ENCODE measurements at places on chromosomes 1 and 21.
A peak's percentile ranks its signal among the peaks of the same experiment; 100 is the strongest.

DNA sequence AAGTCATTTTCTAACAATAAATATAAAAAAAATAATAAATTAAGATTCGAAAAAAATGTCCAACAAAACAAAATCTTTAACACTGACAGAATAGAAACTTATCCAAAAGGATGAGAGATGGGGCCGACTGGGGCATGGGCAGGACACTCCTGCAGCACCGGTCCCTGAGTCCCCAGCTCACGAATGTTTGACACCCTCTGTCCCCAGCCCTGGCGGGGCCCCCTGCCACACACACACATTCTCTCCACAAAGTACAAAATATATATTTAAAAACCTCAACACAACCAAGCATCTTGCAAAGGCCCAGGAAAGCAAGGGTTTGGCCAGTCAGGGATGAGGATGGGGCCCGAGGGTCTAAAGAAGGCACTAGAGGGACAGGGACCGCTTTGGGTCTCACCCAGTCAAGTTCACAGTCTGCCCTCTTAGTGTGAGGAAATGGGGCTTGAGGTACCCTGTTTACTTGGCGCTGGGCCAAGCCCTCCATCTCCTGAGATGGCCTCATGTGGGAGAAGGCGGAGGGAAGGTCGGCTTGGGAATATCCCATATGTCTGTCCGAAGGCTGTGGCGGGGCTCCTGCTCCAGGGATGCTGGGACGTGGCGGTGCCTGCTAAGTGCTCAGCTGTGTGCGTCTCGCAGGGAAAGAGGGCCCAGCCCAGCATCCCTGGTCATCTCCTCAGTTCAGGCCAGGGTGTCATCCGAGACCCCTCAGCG, 31.3 kb downstream of the EPHA2 start:
- DNase-seq = no peak
- H3K4me3 ChIP-seq = peak overlapping the region; percentile 56
- H3K4me1 ChIP-seq = peaks cover 50% of the 10 kb centered on the region
- H3K27me3 ChIP-seq = peaks cover 4% of the 10 kb centered on the region
- H3K36me3 ChIP-seq = peaks cover 38% of the 10 kb centered on the region

GRCh38 chr1:65477414-65478378, 57.2 kb downstream of the LEPR start:
- H3K4me3 ChIP-seq = no peak overlapping the region
- DNase-seq = no peak
- H3K4me1 ChIP-seq = no peaks in the 10 kb centered on the region
- H3K27me3 ChIP-seq = peaks cover 3% of the 10 kb centered on the region
- no peaks in the 10 kb centered on the region for H3K36me3 ChIP-seq

GRCh38 chr1:39877980-39878956, 5.0 kb downstream of the TRIT1 start:
- H3K27ac ChIP-seq = peak overlapping the region; percentile 51
- peaks cover 4% of the 10 kb centered on the region for H3K27me3 ChIP-seq
- DNase-seq = no peak
- H3K4me1 ChIP-seq = peaks cover 69% of the 10 kb centered on the region

DNA sequence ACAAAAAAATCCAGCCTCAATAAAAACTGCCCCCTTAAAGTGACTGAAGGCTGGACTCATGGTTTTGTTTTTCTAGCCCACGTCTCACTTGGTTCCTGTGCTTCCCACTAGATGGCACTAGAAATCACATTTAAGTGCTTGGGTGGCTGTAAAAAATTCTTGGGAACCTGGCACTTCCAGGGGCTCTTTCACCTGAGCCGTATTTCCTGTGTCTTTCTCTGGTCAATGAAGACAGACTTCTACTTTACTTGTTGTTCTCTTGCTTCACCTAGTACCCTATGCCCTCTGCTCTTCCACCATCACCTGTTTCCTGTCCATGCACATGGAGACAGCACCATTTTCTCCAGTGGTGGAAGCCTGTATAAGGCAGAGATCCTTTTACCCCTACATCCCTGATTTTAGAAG, 20.0 kb downstream of the METTL13 start:
- no peak overlapping the region for H3K4me3 ChIP-seq
- H3K27me3 ChIP-seq = no peaks in the 10 kb centered on the region
- peaks cover 20% of the 10 kb centered on the region for H3K4me1 ChIP-seq
- H3K36me3 ChIP-seq = peaks cover 8% of the 10 kb centered on the region

DNA sequence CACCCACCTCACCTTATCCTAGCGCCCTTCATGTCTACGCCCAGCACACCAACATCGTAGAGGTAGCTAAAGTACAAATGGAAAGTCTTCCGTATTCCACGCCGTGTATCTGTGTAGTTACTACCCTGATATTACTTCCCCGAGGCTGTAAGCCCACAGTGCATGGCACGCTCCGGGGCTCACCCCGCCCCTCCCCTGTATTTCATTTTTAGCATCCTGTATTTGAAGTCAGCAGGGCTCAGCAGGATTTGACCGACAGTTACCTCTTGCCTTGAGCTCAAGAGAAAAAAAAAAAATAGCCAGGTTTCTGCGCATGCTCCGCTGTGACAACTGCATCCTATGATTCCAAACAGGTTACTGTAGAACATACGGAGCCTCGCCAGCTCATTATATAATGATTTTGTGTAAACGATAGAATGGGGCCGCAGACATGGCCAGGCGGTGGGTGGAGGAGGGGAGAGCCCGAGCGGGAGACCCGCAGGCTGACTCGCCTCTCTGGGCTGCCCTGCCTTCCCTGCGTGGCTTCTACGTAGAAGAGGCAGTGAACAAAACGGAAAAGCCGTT, 1.3 kb downstream of the ABCG1 start:
- H3K27ac ChIP-seq = no peak overlapping the region
- H3K36me3 ChIP-seq = no peaks in the 10 kb centered on the region
- peak; percentile 40 for DNase-seq
- peaks cover 20% of the 10 kb centered on the region for H3K4me1 ChIP-seq
- H3K4me3 ChIP-seq = peak overlapping the region; percentile 87
- peaks cover 54% of the 10 kb centered on the region for H3K27me3 ChIP-seq

GRCh38 chr1:206935491-206936067, 10.7 kb downstream of the PIGR start:
- no peak overlapping the region for H3K27ac ChIP-seq
- no peaks in the 10 kb centered on the region for H3K36me3 ChIP-seq
- peaks cover 24% of the 10 kb centered on the region for H3K27me3 ChIP-seq
- peak; percentile 49 for DNase-seq
- H3K4me1 ChIP-seq = peaks cover 22% of the 10 kb centered on the region
- H3K4me3 ChIP-seq = no peak overlapping the region

GRCh38 chr1:224619209-224619608, 3.1 kb downstream of the CNIH3 start:
- peaks cover 13% of the 10 kb centered on the region for H3K36me3 ChIP-seq
- H3K27me3 ChIP-seq = peaks cover 88% of the 10 kb centered on the region
- DNase-seq = no peak
- H3K27ac ChIP-seq = no peak overlapping the region

- H3K4me3 ChIP-seq = no peak overlapping the region
- no peak for DNase-seq
- H3K36me3 ChIP-seq = no peaks in the 10 kb centered on the region
- no peaks in the 10 kb centered on the region for H3K4me1 ChIP-seq
Observed at GRCh38 chr1:50155541-50155940, 46.8 kb downstream of the ELAVL4 start.

- peaks cover 38% of the 10 kb centered on the region for H3K27me3 ChIP-seq
- H3K27ac ChIP-seq = no peak overlapping the region
- no peak overlapping the region for H3K4me3 ChIP-seq
- DNase-seq = no peak
- H3K36me3 ChIP-seq = no peaks in the 10 kb centered on the region
Observed at GRCh38 chr1:22741118-22741517, 30.5 kb downstream of the EPHB2 start.

- no peak overlapping the region for H3K4me3 ChIP-seq
- no peak for DNase-seq
- H3K27ac ChIP-seq = no peak overlapping the region
Observed at GRCh38 chr1:204714194-204714860, 28.8 kb upstream of the LRRN2 start.

- H3K36me3 ChIP-seq = no peaks in the 10 kb centered on the region
- DNase-seq = no peak
Observed at GRCh38 chr21:21463456-21463855, 465.2 kb downstream of the NCAM2 start.

GRCh38 chr1:114107474-114108435, 45.9 kb downstream of the SYT6 start:
- H3K4me3 ChIP-seq = no peak overlapping the region
- peaks cover 21% of the 10 kb centered on the region for H3K36me3 ChIP-seq
- H3K4me1 ChIP-seq = peaks cover 77% of the 10 kb centered on the region
- peak overlapping the region; percentile 77 for H3K27ac ChIP-seq
- no peak for DNase-seq

DNA sequence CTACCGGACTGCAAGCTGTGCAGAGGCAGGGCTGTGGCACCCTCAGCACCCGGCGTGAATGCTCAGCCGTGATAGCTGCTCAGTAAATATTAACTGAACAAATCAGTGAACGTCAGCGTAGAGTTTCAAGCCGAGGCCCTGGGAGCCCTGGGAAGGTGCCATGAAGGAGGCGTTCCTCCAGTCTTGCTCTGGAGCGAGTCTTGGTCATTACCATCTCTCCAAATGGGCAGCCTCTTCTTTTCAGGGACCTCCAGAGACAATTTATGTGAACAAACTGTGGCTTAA, 449.2 kb downstream of the CAMTA1 start:
- no peaks in the 10 kb centered on the region for H3K36me3 ChIP-seq
- no peak for DNase-seq
- H3K4me3 ChIP-seq = no peak overlapping the region
- peaks cover 11% of the 10 kb centered on the region for H3K27me3 ChIP-seq
- H3K27ac ChIP-seq = no peak overlapping the region

DNA sequence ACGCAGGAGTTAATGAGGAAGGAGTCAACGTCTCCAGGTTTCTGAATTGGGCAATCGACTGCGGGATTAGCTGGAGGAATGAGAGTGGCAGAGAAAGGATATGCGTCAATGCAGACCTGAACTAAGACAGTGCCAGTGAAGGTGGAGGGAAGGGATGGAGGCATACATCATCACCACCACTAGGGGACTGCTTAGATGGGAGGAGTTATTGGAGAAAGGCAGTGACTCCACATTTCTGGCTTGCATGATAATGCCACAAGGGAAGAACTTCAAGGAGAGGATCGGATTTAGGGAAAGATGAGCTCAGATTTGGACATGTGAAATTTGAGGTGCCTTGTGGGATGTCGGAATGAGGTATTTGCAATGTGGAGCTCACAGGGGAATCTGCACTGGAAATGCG, 17.5 kb downstream of the VASH2 start:
- DNase-seq = no peak
- peaks cover 4% of the 10 kb centered on the region for H3K27me3 ChIP-seq
- peak overlapping the region; percentile 39 for H3K4me3 ChIP-seq
- H3K27ac ChIP-seq = peak overlapping the region; percentile 64
- H3K36me3 ChIP-seq = peaks cover 79% of the 10 kb centered on the region
- H3K4me1 ChIP-seq = peaks cover 84% of the 10 kb centered on the region

GRCh38 chr1:23648576-23648975, 43.0 kb upstream of the RPL11 start:
- peaks cover 17% of the 10 kb centered on the region for H3K27me3 ChIP-seq
- no peak overlapping the region for H3K27ac ChIP-seq
- no peak overlapping the region for H3K4me3 ChIP-seq
- no peak for DNase-seq

GRCh38 chr1:223708001-223708359, 4.4 kb upstream of the CAPN2 start:
- H3K4me3 ChIP-seq = no peak overlapping the region
- H3K36me3 ChIP-seq = no peaks in the 10 kb centered on the region
- H3K27me3 ChIP-seq = peaks cover 19% of the 10 kb centered on the region

- no peak for DNase-seq
- H3K4me1 ChIP-seq = peaks cover 16% of the 10 kb centered on the region
- no peak overlapping the region for H3K27ac ChIP-seq
- no peak overlapping the region for H3K4me3 ChIP-seq
Observed at GRCh38 chr1:43797891-43798290, 90.6 kb downstream of the ST3GAL3 start.

DNA sequence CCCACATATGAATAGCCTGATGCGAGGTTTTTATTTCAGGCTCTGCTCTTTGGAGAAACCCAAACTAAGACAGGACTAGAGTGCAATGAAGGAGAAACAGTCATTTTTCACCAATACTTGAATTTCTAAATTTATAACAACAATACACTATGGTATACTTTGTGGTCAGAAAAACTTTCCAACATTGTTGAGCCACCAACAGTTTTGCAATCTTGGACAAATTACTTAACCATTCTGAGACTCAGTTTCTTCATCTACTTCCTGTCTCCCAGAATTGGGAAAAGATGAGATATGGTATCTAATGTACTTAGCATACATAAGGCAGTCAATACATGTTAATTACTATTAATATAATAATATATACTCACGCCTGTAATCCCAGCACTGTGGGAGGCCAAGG, 519.8 kb upstream of the PLXNA2 start:
- H3K27me3 ChIP-seq = peaks cover 4% of the 10 kb centered on the region
- peaks cover 5% of the 10 kb centered on the region for H3K4me1 ChIP-seq
- H3K4me3 ChIP-seq = no peak overlapping the region
- no peaks in the 10 kb centered on the region for H3K36me3 ChIP-seq
- DNase-seq = no peak

- H3K4me1 ChIP-seq = peaks cover 12% of the 10 kb centered on the region
- H3K36me3 ChIP-seq = no peaks in the 10 kb centered on the region
- H3K27ac ChIP-seq = no peak overlapping the region
Observed at GRCh38 chr1:34825455-34826091, 32.8 kb downstream of the GJA4 start.

DNA sequence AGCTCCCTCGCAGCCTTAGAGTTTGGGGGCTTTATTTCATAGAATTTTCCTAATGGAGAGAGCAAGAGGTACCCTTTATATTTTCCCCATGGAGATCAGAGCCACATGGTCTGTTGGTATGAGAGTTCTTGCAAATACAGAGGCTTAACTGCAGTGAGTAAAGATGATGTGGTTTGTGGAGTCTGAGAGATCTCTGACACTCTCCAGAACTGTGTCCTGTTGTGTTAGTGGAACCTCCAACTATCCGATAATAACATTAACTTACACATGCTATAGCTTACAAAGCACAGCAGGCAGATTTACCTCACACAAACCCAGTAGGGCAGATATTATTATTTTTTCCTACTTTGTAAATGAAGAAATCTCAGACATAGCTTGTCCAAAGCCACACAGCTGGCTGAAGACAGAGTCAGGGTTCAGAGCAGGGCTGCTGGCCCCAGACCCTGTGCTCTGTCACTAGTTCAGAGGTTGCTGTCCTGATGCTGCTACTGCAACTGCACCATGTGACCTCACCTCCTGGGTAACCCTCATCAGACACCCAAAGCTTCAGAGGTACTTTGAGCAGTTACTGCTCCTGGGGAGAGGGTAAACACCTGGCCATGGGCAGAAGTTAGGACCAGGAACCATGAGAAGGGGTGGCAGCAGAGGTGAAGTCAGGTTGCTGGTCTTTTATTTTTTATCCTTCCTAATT, 384.8 kb upstream of the PROX1 start:
- H3K4me3 ChIP-seq = no peak overlapping the region
- no peak for DNase-seq
- peaks cover 3% of the 10 kb centered on the region for H3K4me1 ChIP-seq
- H3K36me3 ChIP-seq = no peaks in the 10 kb centered on the region

GRCh38 chr1:244918421-244919319, 54.3 kb upstream of the HNRNPU start:
- no peaks in the 10 kb centered on the region for H3K36me3 ChIP-seq
- H3K4me3 ChIP-seq = peak overlapping the region; percentile 88
- H3K27me3 ChIP-seq = peaks cover 52% of the 10 kb centered on the region
- peaks cover 13% of the 10 kb centered on the region for H3K4me1 ChIP-seq
- DNase-seq = peak; percentile 54

Measured in nephron progenitor cell (in vitro differentiated cells).